ENCODE measurements at places on chromosomes 7 and 10. TPM values are rescaled to one million over a fixed set of nuclear protein-coding genes. Genes with fewer than 3 reads are reported as not detected.

Gene TMEM196
- total RNA-seq: 28.6 TPM

Gene AKR1D1
- not detected for total RNA-seq

Gene SPDYE5
- total RNA-seq: not detected

Gene TFPI2
- 0.92 TPM for total RNA-seq

Gene GOLGA7B
- 16.6 TPM for total RNA-seq

Gene CPA2
- total RNA-seq: not detected

Gene PON1
- 1.2 TPM for total RNA-seq

Gene CLRN3
- not detected for total RNA-seq

Gene GATA3
- total RNA-seq: 0.69 TPM

Gene CTBP2
- total RNA-seq: 44.1 TPM

Gene SH2D4B
- total RNA-seq: 0.23 TPM

Gene CLCN1
- not detected for total RNA-seq

Gene RHOBTB1
- total RNA-seq: 24.7 TPM

Gene DYDC2
- total RNA-seq: 9.9 TPM

Gene ANKRD2
- total RNA-seq: 0.46 TPM

Gene ZNF786
- total RNA-seq: 14.1 TPM

Gene GRM3
- total RNA-seq: 153 TPM

Gene NEUROD6
- 4.2 TPM for total RNA-seq

Gene INSYN2A
- total RNA-seq: 22.6 TPM

Gene EVX1
- not detected for total RNA-seq

Gene PIP
- not detected for total RNA-seq

Gene PAPOLB
- total RNA-seq: 1.8 TPM

Gene IL2RA
- total RNA-seq: not detected

Gene TMEM270
- not detected for total RNA-seq

Gene CXCL12
- 13.1 TPM for total RNA-seq

Gene DNA2
- 21.7 TPM for total RNA-seq

Gene NODAL
- total RNA-seq: 3.5 TPM

Gene RSPH10B2
- total RNA-seq: 6.0 TPM

Gene SLC26A3
- total RNA-seq: not detected

Gene PNLIP
- total RNA-seq: not detected

Gene MYPN
- not detected for total RNA-seq

Gene SEMA3A
- total RNA-seq: 16.4 TPM

Gene OR2A12
- not detected for total RNA-seq

Gene PIK3AP1
- total RNA-seq: 9.7 TPM

Gene TMEM236
- 0.23 TPM for total RNA-seq

Gene ACSL5
- total RNA-seq: 2.3 TPM

Gene UCMA
- total RNA-seq: not detected

Gene PDZD7
- 7.2 TPM for total RNA-seq

Gene HMX3
- 2.8 TPM for total RNA-seq

Gene COL17A1
- under 0.01 TPM for total RNA-seq

Gene AKR1C8
- total RNA-seq: not detected

Gene GRM8
- 28.4 TPM for total RNA-seq

Gene WASHC2C
- total RNA-seq: 32.1 TPM

Gene COX15
- total RNA-seq: 45.2 TPM

Gene GPR15LG
- total RNA-seq: not detected

Gene SERPINE1
- 0.23 TPM for total RNA-seq

Gene ZNF467
- 3.2 TPM for total RNA-seq

Gene FEZF1
- 12.2 TPM for total RNA-seq

Gene MOGAT3
- total RNA-seq: not detected

Gene BLNK
- total RNA-seq: 0.23 TPM

Gene DGKB
- 45.2 TPM for total RNA-seq

Gene SLC37A3
- total RNA-seq: 128 TPM

Gene CAPZA2
- 171 TPM for total RNA-seq

Gene HOXA7
- total RNA-seq: not detected

Gene CC2D2B
- 3.5 TPM for total RNA-seq

Gene SORCS1
- total RNA-seq: 30.2 TPM

Gene KAT6B
- total RNA-seq: 108 TPM

Gene TMEM176B
- 5.8 TPM for total RNA-seq
